Right lung (tissue), 10 donors: ENCODE measurements at places on chromosomes 3 and 15. TPM values are rescaled to one million over a fixed set of nuclear protein-coding genes. Genes with fewer than 3 reads are reported as not detected.
A peak's percentile ranks its signal among the peaks of the same experiment; 100 is the strongest.

- DNase-seq, result peak; percentile 21
These were observed 10.3 kb downstream of the FAM227B start for GRCh38 chr15:49610157-49610918.

- no peak for DNase-seq
These were observed 98.2 kb upstream of the UBE3A start for GRCh38 chr15:25536801-25537611.

GRCh38 chr3:187105700-187106099 is 33.6 kb downstream of the RPL39L start:
- no peak for DNase-seq

The SYNPR gene
- polyA plus RNA-seq, result 0.25 TPM

The SAMD7 gene
- polyA plus RNA-seq, result not detected

- DNase-seq, result no peak
These were observed 16.8 kb downstream of the LPP start for GRCh38 chr3:188170461-188171459.
